Mammary epithelial cell (primary cell): ENCODE measurements at places on chromosomes 5 and 9.
A peak's percentile ranks its signal among the peaks of the same experiment; 100 is the strongest.

DNA sequence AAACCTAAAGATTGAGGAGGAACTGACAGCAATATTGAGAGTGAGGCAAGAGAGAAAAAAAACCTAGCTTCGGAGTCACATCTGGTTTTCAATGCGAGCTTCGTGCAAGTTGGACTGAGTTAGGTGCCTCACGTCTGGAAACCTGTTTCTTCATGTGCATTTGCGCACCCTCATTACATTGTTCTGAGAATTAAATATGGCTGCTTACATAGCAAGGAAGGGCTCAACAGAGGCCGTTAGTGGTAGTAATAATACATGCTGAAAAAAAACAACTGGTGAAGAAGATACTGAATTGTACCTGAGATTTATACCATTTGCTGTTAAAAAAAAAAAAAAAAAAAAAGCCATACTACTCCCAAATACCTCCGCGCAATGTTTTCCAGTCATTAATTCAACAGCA, 18.6 kb downstream of the DNAJA1 start:
- DNase-seq: no peak

- DNase-seq: no peak
Observed at GRCh38 chr5:176884571-176884890, 14.6 kb downstream of the HK3 start.

DNA sequence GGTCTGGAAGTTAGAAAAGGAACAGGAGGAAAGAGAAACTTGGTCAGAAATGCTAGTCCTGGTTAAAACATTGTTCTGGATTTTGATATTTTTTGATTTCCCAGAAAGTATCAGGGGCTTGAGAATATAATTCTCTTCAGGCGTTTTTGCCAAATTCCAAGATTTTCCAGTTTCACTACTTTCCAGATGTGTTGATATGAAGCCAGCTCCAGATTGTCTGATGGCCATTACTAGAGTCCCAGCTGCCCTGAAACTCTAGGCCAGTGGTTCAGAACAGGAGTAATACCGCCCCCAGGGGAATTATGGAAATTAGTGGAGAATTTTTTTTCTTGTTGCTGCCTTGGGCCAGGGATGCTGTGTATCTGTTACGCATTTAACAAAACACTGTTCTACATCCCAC, 88.6 kb downstream of the KCNN2 start:
- DNase-seq: no peak

DNA sequence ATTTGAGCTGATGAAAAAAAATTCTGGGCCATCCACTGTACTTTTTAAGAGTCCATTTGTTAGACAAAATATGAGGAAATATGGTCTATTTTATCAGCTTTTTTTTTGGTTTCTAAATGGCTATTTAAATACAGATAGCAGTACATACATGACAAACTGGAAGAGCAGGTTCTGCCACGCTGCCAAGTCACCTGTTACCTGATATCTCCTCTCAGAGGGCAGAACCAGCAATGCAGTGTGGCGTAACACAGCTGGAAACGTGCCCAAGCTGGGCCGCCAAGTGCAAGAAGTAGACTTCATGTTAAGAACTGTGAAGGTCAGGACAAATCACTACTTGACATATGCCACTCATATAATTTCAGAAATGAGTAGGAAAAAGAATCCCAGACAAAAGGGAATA, 8.1 kb downstream of the MCIDAS start:
- peak; percentile 73 for DNase-seq

- no peak for DNase-seq
Observed at GRCh38 chr5:133897431-133897830, 71.0 kb downstream of the C5orf15 start.

GRCh38 chr5:132176987-132177386, 50.7 kb downstream of the P4HA2 start:
- DNase-seq: no peak

DNA sequence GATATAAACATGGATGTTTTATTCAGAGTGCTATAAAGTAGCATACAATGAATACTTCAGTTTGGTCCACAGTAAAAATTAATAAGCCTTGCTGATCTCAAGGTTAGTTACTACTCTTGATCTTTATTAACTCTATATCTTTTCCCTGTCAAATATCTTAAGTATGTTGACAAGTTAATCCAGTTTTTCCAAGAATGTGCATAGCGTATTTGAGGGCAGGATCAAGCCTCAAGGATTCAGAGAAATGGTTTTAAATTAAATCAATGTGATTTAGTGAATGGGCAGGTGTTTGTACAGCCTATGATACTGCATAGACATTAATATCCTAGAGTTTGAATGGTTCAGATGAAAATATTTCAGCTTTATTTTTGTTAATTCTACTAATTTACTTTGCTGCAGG, 20.7 kb downstream of the MATR3 start:
- DNase-seq: no peak

GRCh38 chr9:113184539-113184938, 33.7 kb downstream of the SLC31A2 start:
- peak; percentile 84 for DNase-seq

GRCh38 chr5:131462454-131462853, 172.6 kb downstream of the RAPGEF6 start:
- DNase-seq: no peak

DNA sequence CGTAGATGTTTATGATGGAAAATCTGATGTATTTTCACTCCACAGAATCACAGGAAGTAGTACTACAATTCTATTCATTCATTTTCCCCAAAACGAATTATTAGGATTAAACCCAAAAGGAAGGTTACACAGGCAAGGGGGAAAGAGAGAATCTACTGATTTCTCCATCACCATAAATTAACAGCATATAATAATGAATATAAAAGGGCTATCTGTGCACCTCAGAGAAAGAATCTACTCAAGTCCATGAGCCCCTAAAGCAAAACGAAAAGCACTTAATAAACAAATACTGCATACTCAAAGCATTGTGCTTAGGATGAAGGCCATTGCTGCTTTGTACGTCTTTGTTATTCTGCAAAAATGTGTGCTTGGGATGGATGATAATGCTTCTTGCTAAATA, 740.5 kb upstream of the SEMA6A start:
- DNase-seq: no peak

DNA sequence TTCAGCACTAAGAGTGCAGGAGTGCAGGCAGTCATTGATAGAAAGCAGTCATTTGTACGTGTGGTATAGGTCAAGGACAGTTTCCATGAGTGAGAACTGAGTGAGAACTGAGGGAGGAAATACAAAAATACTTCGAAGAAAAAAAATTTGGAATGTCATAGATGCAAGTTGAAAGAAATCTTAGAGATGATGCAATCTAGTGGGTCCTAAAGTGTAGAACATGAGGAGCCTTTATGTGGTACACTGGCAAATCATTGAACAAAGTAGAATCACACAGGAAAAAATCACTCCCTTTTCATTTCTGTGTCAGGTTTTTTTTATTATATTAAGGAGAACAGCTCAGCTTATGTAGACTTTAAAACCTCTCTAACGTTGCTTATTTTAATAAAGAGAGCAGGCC, 26.4 kb upstream of the SLC1A1 start:
- no peak for DNase-seq

DNA sequence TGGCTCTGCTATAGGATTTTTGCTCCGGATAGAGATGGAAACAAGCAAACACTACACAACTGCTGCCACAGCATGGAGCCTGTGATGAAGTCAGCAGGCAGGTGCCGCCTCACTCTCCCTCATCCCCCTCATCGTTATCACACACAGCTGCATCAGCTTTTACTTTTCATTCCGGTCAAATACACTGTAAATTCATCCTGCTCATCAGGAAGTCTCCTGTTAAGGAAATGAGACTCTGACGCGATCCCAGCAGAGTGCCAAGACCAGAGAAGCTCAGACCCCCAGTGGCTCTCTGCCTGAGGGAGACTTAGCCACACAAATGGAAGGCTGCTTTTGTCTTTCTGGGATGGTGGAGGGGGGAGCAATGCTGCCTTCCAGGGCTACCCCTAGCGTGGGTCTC, 270.2 kb downstream of the ELAVL2 start:
- DNase-seq: no peak

GRCh38 chr5:17282283-17283120, 65.1 kb downstream of the BASP1 start:
- DNase-seq: no peak

DNA sequence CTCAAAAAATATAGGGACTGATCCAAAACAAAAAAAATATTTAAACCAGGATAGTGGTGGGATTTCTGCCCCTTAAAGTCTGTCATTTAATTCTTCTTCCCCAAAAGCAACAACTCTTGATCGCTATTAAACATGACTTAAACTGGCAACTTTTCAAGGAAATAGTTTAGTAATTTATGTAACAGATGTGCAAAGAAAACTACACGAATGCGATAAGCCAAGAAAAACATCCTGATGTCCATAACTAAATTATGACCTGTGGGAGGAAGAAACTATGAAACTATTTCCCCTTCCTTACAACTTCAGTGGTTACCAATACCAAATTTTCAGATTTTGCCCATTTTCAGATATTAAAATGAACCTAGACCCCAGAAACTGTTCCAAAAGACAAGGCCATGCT, 31.5 kb downstream of the CLINT1 start:
- DNase-seq: no peak

DNA sequence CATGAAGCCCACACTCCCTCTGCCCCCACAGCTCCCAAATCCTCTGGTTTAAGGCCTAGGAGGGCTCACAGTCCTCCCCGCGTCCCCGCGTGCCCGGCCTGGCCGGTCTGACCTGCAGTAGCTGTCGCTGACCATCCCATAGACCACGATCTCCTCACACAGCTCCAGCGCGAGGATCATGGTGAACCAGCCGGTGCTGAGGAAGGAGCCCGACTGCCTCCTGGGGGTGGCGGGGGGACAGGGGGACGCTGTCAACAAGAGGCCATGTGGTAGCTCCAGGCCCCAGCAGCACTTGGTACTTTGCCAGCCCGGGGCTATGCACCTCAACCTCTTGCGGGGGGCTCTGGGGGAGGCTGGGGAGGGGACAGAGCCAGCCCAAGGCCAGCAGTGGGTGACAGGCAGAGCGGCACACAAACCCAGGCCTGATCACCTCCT, 7.0 kb downstream of the ST6GALNAC4 start:
- DNase-seq: no peak

DNA sequence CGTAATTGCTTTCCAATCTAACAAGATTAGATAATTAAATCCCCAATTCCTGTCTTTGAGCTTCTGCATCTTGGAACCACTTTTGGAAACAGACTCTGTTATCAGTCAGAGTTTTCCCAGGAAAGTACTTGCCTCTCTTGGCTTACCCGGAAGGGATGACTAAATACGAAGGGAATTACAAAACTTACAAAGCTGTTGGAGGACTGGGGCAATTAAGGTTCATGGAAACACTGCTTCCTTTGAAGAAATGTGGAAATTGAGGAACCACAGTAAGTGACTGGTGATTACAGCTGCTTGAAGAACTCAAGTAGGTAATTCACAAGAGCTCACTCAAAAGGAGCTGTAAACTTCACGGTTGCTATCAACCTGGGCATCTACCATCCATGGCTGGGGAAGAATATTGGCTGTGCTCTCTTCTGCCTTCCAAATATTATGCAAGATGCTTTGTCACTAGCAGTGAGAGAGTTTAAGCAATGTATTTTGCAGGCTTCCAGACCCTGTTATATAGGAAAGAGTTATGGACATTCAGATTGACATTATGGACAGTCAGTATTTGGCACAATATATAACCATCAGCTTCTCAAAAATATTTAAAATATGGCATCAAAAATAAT, 104.6 kb upstream of the MAN2A1 start:
- DNase-seq: peak; percentile 5
